Stimulated activated CD8-positive, alpha-beta memory T cell treated with anti-CD3 and anti-CD28 coated beads, Interleukin-15, amount 100 ng/mL, for 24 hours (primary cell): ENCODE measurements at places on chromosomes 2 and 18.

DNA sequence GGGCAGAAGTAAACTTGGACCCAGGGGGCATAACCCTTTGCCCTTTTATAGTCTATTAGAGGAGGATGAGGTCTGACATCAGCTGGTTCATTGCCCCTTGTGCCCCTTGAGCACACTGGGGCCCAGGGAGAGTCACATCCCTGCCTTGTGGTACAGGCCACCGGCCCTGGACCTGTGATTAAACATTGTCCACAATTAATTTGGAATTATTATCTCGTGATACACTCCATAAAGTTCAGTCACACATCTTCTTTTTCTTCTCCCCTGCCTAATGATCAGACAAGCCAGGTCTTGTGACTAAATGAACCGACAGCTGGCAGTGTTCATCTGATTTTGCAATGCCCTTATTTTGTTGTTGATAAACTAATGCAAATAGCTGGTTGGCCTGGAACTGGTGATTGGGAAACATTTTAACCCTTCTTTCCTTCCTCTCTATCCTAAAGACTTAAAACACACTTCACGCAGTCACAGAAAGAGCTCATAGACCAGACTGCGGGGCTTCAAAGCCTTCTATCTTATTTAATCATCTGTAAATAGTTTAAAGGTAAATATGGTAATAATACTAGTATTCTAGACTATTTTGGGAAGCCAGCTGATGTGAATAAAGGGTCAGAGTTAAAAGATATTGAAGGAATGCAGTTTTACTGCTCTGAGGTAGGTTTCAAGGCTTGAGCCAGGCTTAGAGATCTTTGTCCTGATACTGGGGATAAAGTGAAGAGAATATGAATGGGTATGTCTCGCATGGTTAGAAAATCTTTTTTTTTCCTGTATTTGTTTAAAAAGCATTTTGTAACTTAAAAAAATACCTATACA, 13.4 kb downstream of the IL1R1 start:
- DNase-seq: no peak

- no peak for DNase-seq
Observed at GRCh38 chr2:54310311-54310710, 54.3 kb upstream of the TSPYL6 start.

GRCh38 chr18:9849407-9850283, 36.1 kb upstream of the TXNDC2 start:
- no peak for DNase-seq

GRCh38 chr2:33526132-33526531, 49.7 kb downstream of the RASGRP3 start:
- no peak for DNase-seq

DNA sequence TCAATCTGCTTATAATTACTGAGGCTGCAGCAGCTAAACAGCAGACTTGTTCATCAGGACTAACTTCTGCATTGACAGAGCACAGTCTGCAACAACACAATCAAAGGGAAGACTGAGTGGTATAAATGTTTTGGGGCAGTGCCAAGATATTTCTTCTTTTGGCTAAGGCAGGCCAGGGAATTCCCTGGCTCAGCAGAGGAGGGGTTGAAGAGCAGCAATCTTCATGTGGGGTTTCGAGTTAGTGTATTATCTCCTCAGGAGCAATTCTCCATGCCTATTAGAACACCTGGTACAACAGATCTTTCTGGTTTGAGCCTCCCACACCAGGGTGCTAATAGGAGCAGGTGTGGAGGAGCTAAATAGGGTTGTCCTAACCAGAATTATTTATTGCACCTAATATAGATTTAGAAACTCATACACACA, 103.0 kb upstream of the STK17B start:
- DNase-seq: no peak
